NCI-H1105 (cell line): ENCODE measurements at places on chromosomes 4 and X.

DNA sequence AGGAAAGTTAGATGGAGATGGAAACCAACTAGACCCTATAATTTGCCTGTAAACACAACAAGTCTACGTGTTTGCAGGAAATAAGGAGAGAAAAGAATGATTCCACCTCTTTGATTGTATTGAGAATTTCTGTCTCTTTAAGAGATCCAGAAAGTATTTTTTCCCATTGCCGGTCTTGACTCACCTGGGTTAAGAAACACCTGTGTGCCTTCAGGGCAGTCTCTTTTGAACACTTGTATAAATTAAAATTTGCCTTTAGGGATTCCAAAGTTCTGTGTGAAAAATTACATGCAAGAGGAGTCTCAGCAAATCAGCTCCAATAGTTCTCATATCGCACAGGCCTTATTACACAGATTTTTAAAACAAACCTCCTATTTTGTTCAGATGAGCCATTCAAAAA is 46.0 kb upstream of the SMAD1 start:
- DNase-seq = no peak

DNA sequence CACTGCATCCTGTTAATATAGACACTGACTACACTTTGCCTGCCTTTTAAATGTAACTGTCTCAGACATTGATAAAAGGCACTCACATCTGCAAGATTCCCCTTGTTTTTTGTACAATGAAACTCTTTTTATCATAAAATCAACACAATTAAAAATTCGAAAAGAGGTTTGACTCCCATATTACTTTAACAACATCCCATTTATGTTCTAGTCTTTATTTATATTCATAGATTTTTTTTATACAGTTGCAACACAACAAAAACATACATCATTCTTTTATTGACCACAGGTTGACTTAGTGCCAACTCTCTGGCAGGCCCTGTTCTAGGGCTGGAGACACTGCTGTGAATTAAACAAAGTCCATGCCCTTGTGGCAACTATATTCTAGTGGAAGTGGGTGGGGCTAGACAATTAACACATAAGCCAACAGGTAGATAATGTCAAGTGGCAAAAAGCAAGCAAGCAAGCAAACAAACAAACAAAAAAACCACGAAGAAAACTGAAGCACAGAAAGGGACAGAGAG is 36.8 kb downstream of the ANK2 start:
- DNase-seq = peak; percentile 1

DNA sequence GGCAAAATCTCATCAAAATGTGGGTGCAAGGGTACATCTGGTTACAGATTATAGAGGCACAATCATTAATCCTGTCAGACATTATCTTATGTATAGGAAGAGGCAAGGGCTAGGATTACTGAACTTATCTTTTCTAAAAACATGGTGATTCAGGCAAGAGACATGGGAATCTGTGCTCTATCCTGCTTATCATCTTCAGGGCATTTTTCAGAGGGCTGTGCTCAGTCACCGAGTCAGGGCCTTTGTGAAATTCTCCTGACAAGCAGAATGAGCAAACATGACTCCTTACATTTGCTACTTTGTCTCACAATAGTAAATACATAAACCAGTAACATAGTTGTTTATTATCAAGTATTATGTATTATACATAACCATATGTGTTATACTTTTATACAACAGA is 84.2 kb upstream of the KCTD8 start:
- DNase-seq = no peak

DNA sequence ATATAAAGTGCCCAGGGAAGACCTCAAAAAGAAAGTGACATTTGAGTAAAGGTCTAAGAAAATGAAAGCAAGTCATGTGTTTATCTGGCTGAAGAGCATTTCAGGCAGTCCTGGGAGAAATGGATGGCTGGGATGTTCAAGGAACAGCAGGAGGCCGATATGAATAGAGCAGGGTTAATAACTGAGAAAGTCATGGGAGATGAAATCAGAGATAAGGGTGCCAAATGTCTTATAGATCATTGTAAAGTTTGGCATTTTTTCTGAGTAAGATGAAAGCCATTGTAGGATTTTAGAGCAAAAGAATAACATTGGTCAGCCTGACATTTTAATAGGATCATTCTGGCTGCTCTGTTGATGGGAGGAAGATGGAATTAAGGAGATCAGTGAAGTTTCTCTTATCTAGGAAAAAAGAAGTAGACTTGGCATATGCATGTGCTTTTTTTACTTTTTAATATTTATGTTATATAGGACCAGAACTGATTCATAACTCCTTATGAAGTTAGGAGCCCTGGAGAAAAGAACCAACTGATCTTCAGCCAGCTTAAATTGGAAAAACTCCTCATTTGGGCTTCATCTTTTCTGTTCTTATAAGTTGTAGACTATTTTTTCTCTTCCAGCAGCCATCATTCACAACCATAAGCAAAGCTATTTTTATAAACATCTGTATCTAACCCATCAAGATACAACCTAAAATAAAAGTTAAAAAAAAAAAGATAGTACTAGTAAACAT is 18.6 kb downstream of the AIMP1 start:
- DNase-seq = no peak

GRCh38 chr4:15756361-15756861 is 21.7 kb upstream of the CD38 start:
- no peak for DNase-seq

DNA sequence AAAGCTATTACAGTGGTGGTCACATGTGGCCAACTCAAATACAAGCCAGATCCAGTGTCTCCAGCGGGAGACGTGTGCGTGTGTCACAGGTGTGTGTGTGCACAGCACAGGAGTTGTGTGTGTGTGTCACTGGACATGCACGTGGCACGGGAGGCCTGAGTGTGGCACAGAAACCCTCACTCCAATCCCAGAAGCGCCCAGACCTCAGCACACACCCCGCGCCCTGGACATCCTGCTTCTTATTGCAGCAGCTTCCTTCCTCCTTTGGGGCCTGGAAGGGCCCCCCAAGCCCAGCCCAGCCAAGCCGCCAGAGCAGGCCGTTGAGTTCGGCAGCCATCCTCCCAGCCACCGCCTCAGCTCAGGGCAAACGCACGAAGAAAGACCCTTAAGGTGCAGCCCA is 37.9 kb downstream of the ACOX3 start:
- DNase-seq = no peak
